Activated naive CD8-positive, alpha-beta T cell treated with anti-CD3 and anti-CD28 coated beads, Interleukin-2, amount 50 U/mL, for 16 hours (primary cell): ENCODE measurements at places on chromosomes 7 and 10.

GRCh38 chr7:152093717-152094116 lies 68.2 kb downstream of the GALNT11 start:
- no peak for DNase-seq

DNA sequence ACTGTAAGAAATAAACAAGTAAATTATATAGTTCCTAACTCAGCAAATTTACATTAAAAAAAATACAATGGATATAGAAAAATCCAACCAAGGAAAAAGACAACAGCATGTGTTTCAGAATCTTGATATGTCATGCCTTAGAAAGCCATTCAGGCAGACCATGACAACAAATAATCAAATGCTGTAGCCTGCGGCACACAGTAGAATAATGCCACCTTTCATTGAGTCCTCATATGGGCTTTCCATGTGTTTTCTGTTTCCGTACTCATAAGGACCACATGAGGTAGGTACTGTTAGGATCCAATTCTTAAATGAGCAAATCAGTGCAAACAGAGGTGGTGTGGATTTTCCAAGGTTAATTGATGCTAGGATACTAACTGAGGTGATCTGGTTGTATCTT lies 138.6 kb downstream of the CUBN start:
- no peak for DNase-seq

- DNase-seq = no peak
These were observed 54.9 kb downstream of the KMT2E start for GRCh38 chr7:105068886-105069285.

DNA sequence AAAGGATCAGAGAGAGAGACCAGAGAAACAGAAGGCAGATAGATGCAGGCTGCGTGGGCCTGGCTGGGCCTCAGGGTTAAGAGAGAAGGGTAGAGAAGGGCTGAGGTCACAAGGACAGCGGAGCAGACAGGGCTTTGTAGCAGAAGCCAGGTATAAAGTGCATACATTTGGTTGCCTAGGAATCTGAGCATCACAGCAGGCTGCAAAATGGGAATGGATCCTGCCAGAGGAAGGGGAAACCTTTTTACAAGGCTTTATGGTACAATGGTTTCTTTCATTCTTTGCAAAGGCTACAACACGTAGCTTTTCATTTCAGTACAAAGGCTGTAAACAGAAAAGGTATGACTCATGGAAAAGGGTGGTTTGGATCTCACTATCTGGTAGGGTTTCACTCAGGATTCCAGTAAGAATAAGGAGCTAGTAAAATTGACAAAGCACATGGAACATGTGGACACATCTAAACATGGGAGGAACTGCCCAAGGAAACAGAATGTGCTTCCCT lies 275.1 kb downstream of the DOCK4 start:
- DNase-seq = no peak

DNA sequence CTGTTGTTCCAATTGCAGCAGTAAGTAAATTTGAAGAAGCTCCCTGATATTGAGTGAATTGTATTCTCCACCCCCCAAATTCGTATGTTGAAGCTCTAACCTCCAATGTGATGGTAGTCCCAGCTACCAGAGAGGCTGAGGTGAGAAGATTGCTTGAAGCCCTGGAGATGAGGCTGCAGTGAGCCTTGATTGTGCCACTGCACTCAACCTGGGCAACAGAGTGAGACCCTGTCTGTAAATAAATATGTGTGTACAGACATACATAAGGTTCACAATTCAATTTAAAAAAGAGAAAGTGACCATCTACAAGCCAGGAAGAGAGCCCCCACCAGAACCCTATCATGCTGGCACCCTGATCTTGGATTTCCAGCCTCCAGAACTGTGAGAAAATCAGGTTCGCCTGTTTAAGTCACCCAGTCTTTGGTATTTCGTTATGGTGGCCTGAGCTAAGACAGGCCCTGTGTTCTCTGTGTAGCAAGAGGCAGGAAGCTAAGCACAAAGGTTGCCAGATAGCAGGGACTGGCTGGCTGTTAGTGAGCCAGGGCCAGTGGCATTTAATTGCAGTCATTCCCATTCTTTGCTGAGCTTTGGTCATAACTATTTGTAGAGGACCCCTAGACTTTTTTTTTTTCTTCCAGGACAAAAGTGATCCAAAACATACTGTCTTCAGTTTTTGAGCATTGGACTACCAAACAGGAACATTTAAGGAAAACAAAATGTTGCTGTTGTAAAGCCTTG lies 45.6 kb downstream of the AUTS2 start:
- DNase-seq = no peak

DNA sequence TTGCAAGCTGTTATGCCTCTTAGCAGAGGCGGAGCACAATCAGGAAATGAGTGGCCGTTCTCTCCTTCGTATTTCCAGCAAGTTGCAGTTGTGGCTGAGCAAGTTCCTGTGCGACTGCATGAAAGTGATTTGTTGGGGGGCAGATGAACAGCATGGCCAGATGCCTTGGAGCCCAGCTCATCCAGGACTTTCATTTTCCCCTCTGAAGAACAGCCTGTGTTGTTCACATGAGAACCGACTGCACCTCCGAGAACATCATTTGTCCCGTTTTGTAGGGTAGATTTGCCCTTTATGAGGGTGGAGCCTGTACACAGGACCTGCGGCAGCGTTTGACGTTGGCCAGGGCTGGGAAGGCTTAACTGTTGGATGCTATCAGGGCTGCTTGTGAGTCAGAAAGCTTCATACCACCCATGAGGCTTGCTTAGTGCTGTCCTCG lies 4.4 kb downstream of the BAG3 start:
- DNase-seq = no peak

- DNase-seq = no peak
These were observed 46.2 kb downstream of the FAM53B start for GRCh38 chr10:124697837-124698544.

- no peak for DNase-seq
These were observed 758.6 kb downstream of the AUTS2 start for GRCh38 chr7:70356787-70357328.

DNA sequence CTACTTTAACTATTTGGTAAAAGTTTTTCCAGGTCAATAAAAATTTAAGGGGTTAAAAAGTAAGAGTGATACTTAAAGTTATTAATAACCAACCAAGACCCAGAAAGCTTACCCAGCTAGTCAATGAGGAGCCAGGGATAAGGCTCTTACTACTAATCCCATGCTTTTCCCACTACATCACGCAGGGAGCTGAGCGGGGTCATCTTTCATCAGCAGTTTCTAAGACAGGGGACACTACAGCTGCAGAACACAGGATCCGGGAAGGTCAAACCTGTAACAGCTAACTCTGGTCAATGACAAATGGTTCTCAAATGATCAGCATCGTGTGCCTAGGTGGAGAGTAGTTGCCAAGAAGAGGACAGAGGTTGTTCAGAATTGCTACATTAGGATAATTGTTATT lies 65.1 kb downstream of the RSU1 start:
- DNase-seq = no peak

DNA sequence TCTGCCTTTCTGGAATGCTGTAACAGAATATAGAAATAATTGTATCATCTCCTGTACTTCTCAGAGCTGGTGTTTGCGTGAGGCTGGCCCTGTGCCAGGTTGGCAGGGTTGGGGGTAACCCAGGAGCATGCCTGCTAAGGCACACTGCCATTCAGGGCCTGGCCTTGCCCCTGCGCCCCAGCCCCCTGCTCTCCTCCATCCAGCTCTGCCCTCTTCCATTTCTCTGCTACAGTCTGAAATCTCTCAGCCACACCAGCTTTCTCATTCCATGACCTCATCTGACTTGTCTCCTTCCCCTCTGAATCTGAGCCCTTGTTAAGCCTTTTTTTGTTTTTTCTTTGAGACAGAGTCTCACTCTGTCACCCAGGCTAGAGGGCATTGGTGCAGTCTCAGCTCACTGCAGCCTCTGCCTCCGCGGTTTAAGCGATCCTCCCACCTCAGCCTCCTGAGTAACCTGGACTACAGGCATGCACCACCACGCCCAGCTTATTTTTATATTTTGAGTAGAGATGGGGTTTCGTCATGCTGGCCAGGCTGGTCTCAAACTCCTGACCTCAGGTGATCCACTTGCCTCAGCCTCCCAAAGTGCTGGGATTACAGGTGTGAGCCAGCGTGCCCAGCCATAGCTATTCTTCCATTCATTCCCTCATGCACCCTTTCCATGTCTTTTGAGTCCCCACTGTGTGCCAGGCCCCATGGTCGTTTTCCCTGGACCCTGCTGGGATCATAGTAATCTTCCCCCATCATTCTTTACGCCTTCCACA lies 206.8 kb downstream of the CUX1 start:
- no peak for DNase-seq

DNA sequence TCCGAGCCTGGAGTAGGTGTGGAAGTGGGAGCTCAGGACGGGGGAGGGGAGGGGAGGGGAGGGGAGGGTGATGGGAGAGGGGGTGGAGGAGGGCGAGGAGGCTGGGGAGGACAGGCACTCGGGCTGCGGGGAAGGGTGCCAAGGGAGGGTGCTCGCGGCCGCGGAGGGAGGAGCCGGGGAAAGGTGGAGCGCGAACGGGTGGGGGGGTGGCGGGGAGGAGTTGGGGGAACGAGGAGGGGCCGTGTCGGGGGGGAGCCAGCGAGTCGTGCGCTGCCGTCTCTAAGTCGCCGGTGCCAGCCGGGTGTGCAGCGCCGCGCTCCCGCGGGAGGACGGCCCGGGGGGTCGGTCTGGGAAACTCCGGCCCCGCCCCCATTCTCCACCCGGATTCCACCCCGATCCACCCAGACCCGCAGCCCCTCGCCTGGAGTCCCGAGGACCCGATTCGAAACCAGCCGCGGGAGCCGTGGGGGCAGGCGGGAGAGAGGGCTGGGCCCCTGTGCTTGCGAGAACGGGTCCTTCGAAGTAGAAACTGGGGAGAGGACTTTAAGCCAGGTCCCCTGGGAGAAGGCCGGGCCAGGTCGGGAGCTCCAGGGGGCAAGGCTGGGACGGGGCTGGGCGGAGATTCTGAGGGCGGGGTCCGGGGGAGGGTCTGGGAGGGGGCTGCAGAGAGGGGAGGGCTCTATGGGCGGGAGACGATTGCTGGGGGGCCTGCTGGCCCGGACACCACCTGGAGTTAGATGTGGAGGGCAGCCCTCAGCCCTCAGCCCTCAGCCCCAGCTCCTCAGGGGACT lies at the start of gene ZNF467:
Gene ZNF467, minus strand, starts transcription at position 143 of the 791 bp plus-strand sequence. CDS start 2,556 bp downstream, outside the sequence.
- DNase-seq = no peak

DNA sequence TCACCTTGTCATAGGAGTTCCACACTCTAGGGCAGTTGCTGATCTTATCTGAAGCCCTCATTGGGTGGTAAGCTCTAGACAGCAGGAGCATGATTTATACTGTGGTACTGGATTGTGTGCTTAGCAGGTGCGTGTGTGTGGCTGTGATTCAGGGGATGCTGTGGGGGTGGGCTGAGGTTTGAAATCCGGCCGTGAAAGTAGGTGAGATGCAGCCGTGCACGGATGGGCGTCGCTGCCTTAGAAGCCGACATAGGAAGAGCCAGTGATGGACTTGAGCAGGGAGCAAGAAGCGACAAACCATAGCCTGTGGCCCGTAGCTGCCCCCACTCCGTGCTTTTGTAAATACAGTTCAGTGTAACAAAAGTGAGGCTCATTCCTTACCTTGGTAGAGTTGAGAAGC lies 38.2 kb downstream of the PROSER2 start:
- no peak for DNase-seq

GRCh38 chr10:45452743-45453452 lies 78.9 kb downstream of the ALOX5 start:
- DNase-seq = no peak

GRCh38 chr7:1459920-1460820 lies 900 bp upstream of the MICALL2 start:
- DNase-seq = no peak

- DNase-seq = no peak
These were observed 149.4 kb downstream of the RNLS start for GRCh38 chr10:88433565-88434186.

GRCh38 chr10:98599032-98599610 lies 152.4 kb upstream of the HPS1 start:
- DNase-seq = no peak

- DNase-seq = no peak
These were observed 76.9 kb downstream of the PARP12 start for GRCh38 chr7:139985811-139986210.

- DNase-seq = no peak
These were observed 94.1 kb downstream of the ARMH3 start for GRCh38 chr10:101961591-101962498.

GRCh38 chr7:80277434-80278427 lies 143.1 kb downstream of the GNAI1 start:
- no peak for DNase-seq
